ENCODE measurements at places on chromosomes 4 and X.

DNA sequence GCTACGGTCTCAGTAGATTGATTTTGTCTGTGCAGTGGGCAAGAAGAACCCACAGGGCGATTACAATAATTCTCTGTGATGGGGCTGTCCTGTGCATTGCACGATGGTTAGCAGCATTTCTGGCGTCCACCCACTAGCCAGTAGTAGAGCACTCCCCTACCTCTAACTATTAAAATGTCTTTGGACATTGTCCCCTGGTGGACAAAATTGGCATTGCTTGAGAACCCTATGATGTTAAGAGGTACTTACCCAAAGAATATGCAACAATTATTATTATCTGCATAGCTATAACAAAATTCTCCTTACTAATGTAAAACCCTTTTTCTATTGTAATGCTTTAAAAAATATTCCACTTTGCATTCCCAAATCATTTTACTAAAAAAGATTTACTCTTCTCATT lies 109.5 kb upstream of the VCX3A start:
- no peak for DNase-seq

DNA sequence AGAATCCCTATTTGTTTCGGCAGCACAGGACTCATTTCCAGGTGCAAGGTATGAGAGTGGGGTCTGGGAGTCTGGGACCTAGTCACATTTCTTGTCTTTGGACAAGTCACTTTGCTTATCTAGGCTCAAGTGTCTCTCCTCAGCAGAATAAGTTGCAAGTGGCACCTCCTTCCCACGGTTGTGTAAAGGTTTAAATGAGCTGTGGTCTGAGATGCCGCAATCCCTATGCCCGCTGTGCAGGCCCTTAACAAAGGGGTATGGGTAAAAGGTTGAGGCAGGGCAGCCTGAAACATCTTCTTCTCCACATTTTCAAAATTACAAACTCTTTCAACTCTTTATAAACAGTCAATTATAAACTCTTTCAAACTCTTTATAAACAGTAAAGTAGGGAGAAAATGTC lies 93.7 kb downstream of the RTL5 start:
- DNase-seq: no peak

DNA sequence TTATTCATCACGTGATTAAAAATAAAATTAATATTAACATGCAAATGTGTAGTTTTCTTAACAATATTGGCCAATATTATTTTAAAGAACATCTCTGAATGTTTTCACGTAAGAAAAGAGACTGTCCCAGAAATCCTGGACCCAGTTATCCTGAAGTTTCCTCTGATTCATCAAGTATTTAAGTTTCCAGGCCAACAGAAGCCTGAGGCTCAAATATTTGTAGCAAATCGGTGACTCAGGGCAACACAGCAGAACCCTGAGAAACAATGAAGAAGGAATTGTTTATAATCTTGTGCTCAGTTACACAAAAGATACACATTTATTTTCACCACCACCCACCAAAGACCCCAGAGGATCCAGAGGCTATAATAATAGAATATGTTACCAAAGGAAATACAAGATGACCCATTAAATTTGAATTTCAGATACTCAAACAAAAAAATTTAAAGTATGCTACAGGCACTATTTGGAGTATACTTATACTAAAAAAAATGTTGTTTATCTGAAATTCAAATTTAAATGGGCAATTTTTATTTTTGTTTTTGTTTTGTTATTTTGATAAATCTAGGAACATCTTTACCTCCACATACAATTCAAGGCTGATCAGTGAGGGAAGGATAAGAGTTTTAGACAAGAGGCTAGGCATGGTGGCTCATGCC lies 33.9 kb upstream of the SLC7A11 start:
- DNase-seq: no peak

DNA sequence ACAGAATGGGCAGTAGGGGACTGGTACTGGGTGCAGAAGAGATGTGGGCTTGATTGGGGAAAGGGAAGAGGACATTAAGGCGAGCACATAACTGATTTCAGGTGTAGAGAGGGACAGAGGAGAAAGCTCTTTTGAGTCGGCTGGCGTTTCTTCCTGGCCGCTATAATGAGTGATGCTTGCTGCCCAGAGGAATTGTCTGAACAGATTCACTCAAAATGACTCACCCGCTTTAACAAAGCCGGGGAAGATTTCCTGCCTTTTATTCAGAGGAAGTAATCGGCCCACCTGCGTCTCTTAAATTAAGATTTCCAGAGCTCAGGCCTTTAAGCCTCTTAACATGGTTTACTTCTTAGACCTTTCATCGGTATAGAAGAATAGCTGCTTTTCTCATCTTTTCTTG lies 102.1 kb upstream of the AP1S2 start:
- no peak for DNase-seq

DNA sequence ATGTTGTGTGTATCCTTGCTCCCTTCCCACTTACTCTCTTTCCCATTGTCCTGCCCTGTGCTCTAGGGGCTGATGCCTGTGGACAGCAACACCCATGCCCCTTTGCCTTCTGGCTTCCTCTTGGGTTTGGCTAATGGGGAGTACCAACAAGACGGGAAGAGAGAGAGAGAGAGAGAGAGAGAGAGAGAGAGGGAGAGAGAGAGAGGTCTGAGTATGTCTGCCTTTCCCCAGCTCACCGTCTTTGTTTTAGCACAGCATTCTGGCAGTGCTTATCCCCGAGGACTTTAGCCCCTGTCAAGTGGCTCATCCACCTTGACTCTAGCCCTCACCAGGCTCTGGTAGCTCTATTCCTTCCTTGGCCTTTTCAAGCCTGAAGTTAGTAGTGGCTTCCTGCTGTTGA lies 128.0 kb downstream of the SLC4A4 start:
- DNase-seq: no peak

DNA sequence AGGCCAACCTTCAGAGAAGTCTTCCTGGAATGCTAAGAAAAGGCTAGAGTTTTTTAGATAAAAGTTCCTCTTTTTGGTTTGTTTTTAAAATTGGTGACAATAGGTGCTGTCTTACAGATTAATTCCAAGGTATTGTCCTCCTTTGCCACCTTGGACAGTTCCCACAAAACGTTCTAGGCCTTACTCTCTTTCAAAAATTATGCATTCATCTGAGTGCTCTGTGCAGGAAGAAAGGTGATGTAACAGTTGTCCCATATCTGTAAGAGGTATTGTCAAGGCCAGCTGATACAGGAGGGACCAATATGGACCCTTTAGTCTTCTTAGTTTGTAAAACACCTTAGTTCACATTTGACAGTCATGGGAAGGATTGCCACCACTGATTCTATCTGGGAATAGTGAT lies 15.9 kb upstream of the CXCL5 start:
- no peak for DNase-seq

DNA sequence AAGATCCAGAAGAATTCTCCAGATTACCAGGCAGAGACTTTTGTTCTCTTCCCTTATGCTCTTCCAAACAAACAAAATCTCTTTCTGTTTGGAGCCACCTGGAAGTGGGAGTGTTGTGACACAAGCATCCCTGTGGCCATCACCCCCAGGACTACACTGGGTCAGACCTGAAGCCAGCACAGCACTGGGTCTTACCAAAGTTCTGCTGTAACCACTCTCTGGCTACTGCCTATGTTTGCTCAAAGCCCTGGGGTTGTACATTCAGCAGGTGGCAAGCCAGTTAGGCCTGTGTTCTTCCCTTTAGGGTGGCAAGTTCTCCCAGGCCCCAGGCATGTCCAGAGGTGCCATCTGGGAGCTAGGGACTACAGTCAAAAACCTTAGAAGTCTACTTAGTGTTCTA lies 43.7 kb upstream of the MAOA start:
- no peak for DNase-seq

GRCh38 chr4:73648478-73648877 lies 28.2 kb upstream of the RASSF6 start:
- DNase-seq: no peak

GRCh38 chr4:87278335-87278794 lies 44.3 kb downstream of the HSD17B13 start:
- DNase-seq: no peak

All from left lung (tissue), 14 donors.